AG10803 (cell line): ENCODE measurements at places on chromosomes 7 and 10.

GRCh38 chr7:14714161-14714728, 188.3 kb downstream of the DGKB start:
- no peak for DNase-seq

GRCh38 chr10:91891125-91892001, 17.9 kb downstream of the FGFBP3 start:
- DNase-seq = peak; percentile 31

GRCh38 chr7:118040562-118040961, 143.4 kb upstream of the LSM8 start:
- DNase-seq = no peak

DNA sequence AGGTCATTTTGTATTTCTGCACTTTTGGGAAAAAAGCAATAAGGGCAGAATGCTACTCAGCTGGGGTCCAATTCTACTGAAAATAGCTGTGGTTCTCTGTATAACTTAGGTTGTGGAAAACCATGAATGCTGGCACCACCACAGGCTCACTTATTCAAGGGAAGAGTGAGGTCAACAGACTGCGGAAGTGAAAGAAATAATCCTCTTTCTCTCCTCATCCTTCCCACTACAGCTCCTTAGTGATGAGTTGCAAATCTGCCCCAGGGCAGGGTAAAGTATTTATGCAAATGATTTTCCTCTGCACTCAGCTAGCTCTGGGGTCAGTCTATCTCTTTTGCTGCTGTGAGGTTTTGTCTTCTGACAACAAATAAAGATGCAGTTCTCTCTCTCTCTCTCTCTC, 74.1 kb upstream of the PTPRZ1 start:
- DNase-seq = no peak

DNA sequence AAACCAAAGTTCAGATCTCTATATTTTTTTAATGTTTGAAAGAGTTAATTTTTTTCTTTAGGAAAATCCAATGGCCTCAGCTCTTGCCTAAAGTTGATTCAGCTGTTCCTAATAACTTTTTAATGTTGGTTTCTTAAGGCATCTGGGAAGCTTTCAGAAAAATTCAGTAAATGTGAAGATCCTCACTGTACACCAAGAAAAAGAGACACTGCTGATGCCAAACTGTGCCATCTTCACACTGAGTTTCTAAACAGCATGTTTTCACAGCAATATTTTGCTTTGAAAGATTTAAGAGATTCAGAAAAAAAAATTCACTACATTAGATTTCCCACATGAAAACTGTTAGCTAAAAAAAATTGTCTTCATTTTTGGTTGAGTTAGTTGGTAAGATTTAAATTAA, 249.4 kb downstream of the NEBL start:
- DNase-seq = no peak

GRCh38 chr7:110801502-110801901, 289.4 kb upstream of the LRRN3 start:
- no peak for DNase-seq

GRCh38 chr7:103951311-103951710, 38.1 kb downstream of the RELN start:
- no peak for DNase-seq

- no peak for DNase-seq
Measured at GRCh38 chr7:74682829-74683228, 25.3 kb downstream of the GTF2I start.

DNA sequence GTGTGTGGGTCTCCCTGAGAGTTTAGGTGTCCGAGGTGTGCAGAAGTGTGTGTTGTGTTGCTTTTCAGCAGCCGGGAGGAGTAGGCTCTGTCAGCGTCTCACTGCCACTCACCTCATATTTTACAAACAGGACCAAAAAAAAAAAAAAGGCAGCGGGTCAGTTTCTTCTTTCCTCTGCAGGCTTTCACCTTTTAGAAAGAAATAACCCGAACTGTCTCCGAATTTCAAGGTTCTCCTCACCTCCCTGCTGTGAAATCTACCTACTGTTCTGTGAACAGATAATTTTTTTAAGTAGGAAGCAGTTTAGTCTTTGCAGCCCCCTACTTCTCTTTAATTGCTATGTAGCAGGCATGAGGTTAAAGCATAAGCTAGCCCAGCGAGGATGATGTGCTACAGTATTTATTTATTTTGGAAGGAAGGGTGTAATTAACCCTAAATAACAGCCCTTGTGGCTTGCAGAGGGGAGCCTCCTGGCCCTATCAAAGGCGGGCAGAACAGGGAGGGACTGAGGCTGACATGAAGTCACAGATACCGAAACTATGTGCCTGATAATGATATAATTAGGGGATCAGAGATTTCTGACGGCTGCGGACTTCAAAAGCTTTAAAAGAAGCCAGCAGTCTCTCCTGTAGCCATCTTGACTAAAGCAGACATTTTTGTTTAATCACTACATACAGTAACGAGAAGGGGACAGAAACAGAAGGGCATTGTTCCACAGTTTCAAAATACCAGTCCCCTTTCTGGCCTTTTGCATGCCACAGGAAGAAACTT, 1.6 kb downstream of the BAMBI start:
- DNase-seq = no peak

- DNase-seq = no peak
Measured at GRCh38 chr7:39446546-39446945, 119.7 kb upstream of the YAE1 start.

DNA sequence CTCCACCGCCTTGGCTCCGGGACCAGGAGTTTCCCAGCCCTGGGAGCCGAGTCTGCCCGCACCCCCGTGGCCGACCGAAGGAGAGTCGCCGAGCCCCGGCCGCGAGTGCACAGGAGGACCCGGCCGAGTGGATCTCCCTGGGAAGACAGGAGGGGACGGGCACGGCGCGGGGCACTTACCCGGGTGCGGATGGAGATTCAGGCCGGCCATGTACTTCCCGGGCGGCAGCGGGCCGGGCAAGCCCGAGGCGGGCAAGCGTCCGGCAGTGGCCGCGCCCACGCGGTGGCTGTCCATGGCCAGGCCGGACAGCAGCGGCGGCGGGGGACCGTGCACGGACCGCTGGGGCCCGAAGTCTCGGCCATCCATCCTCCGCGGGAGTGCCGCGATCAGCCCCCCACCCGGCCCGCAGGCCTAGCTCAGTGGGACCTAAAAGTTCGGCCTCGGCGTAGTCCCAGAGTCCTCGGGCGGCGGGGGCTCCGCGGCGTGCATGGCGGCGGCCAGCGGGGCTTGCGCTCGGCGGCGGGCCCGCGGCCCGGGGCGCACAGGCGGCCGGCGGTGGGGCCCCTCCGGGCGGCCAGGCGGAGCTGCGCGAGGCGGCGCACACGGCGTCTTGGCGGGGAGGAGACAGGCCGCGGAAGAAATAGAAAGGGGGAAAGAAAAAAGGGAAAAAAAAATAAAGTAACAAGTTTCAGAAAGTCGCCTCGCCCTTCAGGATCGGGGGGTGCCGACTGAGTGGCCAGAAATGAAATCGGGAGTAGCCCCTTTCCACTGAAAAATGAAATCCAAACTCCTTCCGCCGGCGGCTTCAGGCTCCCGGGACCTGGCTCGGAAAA, 2.5 kb downstream of the TNRC18 start:
- DNase-seq = no peak

DNA sequence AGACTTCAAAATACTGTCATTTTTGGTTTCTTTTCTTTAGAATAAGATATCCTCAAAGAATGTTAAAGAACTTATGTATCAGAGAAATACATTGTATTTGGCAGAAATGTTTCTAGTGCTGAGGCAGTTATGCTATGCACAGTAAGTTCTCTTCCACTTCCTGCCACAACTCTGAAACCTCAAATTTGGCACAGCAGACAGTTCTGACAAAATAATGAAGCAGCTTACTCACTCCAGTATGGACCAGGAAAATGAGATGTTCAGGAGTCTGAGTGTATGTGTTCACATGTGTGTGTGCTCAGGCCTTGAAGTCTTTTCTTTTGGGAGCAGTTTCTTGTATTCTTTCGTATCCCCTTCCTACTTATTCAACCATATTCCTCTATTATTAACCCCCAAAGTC, 197.0 kb upstream of the AGK start:
- DNase-seq = peak; percentile 52

DNA sequence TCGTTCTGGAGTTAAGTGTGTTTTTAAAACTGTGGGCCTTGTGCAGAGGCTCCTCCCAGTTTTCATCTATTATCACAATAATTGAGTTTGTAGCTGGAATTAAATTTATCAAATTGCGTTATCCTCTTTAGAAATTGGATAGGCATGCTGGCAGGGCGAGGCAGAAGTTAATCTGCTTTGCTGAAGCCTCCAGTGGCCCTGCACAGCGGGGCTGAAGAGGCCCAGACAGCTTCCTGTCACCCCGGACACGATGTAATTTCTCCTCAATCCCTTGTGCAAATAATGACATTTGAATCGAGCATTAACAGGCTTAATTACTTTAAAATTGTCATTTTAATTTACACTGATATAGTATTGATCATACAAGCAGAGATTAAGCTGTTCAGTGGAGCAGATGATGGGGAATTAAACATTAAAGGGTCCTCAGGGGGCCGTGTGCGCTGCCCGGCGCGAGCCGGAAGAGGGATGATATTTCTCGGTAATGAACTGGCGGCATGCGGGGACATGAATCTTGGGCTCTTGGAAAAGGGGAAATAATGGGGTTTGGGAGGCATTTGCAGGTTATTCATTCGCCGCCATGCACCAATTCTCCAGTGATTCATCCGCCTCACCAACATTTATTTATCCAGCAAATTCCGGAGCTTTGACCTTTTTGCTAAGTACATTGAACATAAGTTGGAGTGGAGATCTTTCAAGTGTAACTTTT, 118.5 kb downstream of the NKX6-2 start:
- no peak for DNase-seq

- no peak for DNase-seq
Measured at GRCh38 chr7:117231047-117231359, 91.9 kb downstream of the WNT2 start.

- no peak for DNase-seq
Measured at GRCh38 chr10:118981946-118982345, 47.6 kb upstream of the NANOS1 start.
